ENCODE measurements at places on chromosomes 4 and X.
A peak's percentile ranks its signal among the peaks of the same experiment; 100 is the strongest.

GRCh38 chrX:39759526-39760224, 338.1 kb downstream of the BCOR start:
- DNase-seq = no peak

GRCh38 chr4:158172261-158173258, at the start of gene GASK1B:
Gene GASK1B (minus strand): TSS chr4:158173025. CDS start chr4:158171375, 1,650 bp downstream.
- no peak for DNase-seq

- DNase-seq = no peak
Measured at GRCh38 chr4:47829438-47829837, 8.4 kb downstream of the CORIN start.

- no peak for DNase-seq
Measured at GRCh38 chr4:173230062-173230461, 61.5 kb downstream of the GALNT7 start.

DNA sequence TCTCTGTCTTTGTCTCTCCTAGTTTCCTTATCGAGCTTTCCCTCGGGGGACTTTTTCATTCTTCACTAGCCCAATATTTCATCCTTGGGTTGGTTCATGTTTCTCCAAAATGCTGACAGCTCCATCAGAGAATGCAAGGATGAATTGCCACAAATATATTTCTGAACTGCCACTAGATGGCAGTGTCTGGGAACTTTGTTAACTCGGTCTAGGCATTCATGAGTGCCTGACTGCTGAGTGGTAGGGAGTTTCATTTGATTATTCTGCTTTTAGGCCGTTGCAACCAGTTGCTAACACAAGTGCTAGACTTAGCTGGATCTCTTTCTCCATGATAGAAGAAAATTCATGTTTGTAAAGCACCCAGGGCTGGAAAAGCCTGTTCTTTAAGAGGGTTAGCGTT, 73.5 kb upstream of the RAP2C start:
- no peak for DNase-seq

DNA sequence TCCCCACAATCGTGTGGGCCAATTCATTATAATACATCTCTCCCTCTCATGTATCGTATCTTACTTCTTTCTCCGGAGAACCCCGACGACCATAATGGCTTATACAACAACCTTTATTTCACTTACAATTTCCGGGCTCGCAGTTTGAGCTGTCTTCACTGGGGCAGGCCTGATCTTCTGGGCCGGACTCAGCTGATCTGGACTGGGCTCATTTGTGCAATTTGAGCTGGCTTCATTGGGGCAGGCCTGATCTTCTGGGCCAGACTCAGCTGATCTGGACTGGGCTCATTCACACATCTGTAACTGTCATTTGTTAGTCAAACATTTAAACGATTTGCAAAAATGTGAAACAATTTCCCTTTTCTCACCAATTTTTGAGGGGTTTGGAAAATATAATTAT, 171.5 kb upstream of the FRG1 start:
- DNase-seq = no peak

DNA sequence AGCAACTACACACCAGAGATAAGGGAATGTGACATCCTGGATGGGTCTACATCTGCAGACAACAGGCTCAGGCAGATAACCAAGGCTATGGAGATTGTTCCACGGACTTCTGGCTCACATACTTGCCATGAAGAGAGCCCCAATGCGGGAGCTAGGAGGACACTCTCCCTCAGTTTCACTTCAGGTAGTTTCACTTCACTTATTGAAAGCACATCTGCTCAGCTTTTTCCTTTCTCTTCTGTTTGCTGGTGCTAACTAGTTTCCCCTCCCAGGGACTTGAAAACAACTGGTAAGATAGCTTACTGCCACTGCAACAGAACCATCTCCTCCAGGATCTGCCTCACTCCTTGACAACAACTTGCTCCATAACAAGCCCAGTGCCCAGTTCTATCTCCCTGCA, 1.4 kb upstream of the CT47C1 start:
- no peak for DNase-seq

GRCh38 chr4:139887962-139888735, 222.5 kb downstream of the MGST2 start:
- DNase-seq = no peak

DNA sequence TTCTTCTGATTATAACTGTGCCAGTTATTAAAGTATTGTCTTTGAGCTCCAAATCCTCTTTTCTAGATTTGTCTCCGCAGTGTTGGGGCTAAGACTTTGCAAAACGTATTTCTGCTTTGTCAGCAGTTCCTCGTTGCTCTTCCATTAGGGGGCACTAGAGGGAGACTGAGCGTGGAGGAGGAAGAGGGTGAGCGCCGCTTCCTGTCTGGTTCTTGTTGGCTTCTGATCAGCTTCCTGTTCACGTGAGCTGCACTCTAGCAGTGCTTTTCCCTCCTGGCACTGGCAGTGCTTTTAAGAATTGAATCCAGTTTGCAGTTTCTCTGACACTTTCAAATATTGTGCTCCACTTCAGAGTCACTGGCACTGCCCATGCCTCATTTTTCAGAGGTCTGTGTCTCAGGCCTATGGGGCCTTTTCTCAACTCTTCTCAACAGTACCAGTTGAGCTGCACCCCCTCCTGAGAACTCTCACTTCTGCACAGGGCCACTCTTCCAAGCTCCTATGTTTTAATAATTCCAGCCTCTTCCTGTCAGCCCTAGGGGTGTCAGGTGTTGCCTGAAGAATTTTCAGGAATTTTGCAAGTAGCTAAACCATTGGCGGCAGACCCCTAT, 54.4 kb upstream of the LCORL start:
- peak; percentile 1 for DNase-seq

GRCh38 chr4:87232216-87232615, 11.8 kb upstream of the KLHL8 start:
- DNase-seq = no peak

- DNase-seq = no peak
Measured at GRCh38 chr4:184415071-184415470, 59.3 kb downstream of the IRF2 start.

DNA sequence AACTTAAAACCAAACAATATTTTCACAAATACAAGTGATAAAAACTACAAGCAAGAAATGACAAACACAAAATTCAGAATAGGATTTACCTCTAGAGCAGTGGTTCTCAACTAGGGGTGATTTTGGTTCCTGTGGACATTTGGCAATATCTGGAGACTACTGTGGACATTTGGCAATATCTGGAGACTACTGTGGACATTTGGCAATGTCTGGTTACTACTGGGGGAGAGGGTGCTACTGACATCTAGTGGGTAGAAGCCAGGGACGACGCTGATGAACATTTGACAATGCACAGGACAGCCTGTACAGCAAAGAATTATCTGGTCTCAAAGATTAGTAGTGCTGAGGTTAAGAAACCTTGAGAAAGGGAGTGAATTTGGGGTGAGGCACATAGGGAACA, 169.8 kb downstream of the CLCN4 start:
- DNase-seq = no peak

- no peak for DNase-seq
Measured at GRCh38 chr4:39037941-39038340, 5.7 kb upstream of the TMEM156 start.

GRCh38 chr4:83629945-83630721, 94.2 kb downstream of the GPAT3 start:
- DNase-seq = no peak

DNA sequence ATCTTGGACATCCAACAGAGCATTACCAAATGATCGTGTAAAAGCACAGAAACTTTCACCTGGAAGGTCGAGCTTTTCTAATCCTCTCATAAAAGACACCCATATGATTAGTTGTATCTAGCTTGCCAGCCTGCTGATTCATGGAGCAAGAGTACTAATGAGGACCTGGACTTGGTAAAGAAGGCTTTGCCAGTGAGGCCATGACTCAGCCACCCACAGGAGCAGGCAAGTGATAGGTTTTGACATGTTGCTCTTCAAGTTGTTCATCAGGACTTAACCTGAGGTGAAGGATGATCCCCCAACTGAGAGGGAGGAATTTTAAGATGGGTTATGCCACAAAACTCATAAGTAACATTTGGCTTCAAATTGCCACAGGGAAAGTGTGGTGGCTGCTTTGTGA, 24.7 kb upstream of the EPGN start:
- DNase-seq = no peak

DNA sequence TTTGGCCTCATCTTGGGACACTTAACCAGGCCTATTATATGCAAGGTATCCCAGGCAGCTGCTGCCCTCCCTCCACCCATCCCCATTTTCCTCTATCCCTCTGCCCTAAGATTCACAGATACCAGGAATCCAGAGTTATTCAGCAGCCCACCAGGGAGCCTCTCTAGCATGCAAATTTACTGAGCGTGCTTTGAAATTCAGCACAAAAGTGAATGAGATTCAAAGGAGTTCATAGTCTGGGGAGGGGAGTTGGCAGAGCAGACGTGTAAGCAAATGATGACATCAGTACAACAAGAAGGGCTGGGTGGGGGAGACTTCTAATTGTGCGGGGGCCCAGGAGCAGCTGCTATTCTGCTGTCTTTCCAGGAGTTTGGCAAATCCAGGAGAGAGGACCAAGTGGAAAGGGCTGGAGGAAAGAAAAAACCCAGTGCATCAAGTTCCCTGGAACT, 1.7 kb upstream of the MTM1 start:
- DNase-seq = no peak

- DNase-seq = no peak
Measured at GRCh38 chrX:45513042-45513441, 312.4 kb upstream of the DIPK2B start.

DNA sequence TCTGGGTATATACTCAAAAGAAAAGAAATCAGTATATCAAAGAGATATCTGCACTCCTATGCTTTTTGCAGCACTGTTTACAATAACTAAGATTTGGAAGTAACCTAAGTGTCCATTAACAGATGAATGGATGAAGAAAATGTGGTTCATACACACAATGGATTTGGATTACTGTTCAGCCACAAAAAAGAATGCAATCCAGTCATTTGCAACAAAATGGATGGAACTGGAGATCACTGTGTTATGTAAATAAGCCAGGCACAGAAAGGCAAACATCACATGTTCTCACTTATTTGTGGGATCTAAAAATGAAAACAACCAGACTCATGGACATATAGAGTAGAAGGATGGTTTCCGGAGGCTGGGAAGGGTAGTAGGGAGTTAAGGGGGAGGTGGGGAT, 17.6 kb upstream of the NXT2 start:
- no peak for DNase-seq

DNA sequence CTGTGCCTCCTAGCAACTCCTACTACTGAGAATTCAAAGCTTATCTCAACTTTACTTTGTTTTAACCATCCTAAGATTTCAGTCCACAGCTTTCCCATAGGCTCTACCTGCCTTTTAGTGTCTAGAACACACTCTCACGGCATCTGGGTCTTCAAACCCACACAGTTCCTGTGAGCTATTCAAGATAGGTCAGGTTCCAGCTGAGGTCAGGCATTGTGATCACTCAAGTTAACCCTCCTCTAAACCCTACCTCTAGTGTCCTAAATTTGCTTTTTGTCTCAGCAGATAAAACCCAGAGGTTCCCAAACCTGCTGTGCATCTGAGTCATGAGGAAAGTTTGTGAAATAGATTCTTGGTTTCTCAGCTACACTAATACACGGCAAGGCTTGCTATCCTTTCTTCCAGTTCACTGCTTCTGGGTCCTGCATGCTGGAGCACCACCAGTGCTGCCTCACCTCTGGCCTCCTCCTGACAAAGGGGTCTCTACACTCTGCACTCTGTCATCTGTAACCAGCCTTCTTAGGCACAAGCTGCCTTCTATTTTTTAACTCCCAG, 324.6 kb upstream of the MAGEB2 start:
- DNase-seq = no peak

DNA sequence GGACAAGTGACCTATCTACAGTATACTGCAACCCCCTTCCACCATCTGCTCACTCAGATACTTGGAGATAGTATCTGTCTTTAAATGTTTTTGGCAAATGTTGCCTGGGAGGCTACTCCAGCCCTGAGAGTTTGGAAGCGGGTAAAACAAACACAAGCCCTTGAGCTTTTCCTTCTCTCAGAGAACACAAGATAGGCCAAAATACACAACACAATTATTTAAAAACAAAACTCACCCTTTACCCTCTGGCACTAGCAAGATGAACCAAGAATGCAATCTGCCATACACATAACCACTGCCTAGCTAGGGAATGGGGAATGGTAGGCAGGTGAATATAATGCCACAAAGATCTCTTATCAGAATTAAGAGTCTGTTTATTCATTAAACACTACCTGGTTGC, 324.7 kb upstream of the FAM47C start:
- DNase-seq = no peak

GRCh38 chr4:150906987-150907633, 108.0 kb downstream of the LRBA start:
- DNase-seq = no peak

- DNase-seq = no peak
Measured at GRCh38 chr4:17717301-17717700, 64.1 kb downstream of the FAM184B start.

- no peak for DNase-seq
Measured at GRCh38 chr4:137602436-137602835, 70.1 kb upstream of the PCDH18 start.

- no peak for DNase-seq
Measured at GRCh38 chr4:139735381-139736273, 70.0 kb downstream of the MGST2 start.

DNA sequence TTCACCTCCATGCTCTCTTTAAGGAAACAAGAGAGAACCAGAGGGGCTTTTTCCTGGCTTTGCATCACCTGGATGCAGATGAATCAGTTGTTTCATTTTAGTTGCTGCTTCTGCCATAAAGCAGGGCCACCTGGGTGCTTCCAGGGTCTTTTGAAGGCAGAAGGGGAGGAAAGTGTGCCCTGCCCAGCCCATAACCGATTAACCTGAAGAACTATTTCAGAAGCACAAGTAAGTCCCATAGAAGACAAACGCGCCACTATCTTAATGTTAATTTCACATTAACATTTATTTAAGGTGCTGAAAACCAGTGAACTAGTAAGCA, 32.1 kb downstream of the IRF2 start:
- DNase-seq = no peak

DNA sequence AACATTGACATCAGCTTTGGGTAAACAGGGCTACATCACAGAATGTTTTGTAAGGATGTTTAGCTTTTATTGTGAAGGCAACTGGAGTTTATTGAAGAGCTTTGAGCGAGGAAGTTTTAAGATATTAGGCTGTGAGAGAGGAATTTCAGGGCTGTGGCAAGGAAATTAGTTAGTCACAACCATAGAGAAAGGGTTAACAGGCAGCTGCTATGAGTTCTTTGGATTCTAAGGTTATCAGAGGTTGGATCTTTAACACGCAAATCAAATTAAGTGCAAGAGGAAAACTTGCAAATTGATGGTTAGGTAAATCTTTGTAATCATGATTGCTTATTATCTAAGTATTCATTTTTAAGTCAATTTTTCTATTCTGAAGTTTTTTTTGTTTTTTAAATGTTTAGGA, 156.0 kb downstream of the UGT8 start:
- DNase-seq = no peak

- no peak for DNase-seq
Measured at GRCh38 chr4:132094017-132094416, 1055.1 kb upstream of the PCDH10 start.

DNA sequence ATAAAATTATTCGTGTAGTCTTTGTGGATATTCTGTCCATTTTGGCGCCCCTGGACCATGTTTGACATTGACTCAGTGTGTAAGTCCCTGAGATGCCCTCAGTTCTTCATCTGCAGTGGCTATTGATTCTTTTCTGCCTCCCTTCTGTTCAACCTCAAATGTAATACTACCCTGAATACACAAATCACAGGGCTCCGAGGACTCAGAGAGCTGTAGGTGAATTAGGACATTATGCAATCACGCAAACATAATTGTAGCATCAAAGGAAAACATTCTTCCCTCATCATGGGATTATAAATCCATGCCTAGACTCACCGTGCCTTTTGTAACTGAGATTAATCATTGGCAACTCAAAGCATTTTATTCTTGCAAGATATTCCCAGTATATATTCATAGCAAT, 161.4 kb upstream of the PACRGL start:
- no peak for DNase-seq

- no peak for DNase-seq
Measured at GRCh38 chr4:123966990-123967769, 570.6 kb downstream of the SPRY1 start.

All from stimulated activated naive CD4-positive, alpha-beta T cell (primary cell).